ENCODE measurements at places on chromosomes 1 and 21. TPM values are rescaled to one million over a fixed set of nuclear protein-coding genes. Genes with fewer than 3 reads are reported as not detected.

DNA sequence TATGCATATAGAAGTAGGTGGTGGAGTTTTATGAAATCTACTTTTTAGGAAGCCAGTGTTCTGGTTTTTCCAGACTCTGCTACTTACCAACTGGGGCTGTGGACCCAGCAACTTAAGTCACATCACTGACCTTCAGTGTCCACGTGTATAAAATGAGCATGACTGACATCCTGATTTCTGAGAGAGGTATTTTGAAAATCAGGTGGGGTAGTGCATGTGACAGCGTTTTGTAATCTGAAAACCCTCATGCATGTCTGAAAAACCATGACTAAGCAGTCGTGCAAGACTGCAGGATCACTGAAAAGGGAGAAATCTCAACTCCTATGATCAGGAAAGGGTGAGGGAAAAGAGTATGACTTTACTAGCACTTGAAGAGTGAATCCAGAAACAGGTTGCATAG lies 26.1 kb downstream of the CR1L start:
- no peak for DNase-seq

- no peak for DNase-seq
These were observed 37.4 kb upstream of the SLC30A1 start for GRCh38 chr1:211616231-211616964.

- DNase-seq, result no peak
These were observed 251.2 kb downstream of the ZNF326 start for GRCh38 chr1:90246069-90246468.

Gene DNASE2B
- not detected for total RNA-seq

Gene TMEM200B
- 2.8 TPM for total RNA-seq

- no peak for DNase-seq
These were observed 12.8 kb downstream of the PDE9A start for GRCh38 chr21:42666023-42666747.

Gene PLCH2
- total RNA-seq, result 4.2 TPM

DNA sequence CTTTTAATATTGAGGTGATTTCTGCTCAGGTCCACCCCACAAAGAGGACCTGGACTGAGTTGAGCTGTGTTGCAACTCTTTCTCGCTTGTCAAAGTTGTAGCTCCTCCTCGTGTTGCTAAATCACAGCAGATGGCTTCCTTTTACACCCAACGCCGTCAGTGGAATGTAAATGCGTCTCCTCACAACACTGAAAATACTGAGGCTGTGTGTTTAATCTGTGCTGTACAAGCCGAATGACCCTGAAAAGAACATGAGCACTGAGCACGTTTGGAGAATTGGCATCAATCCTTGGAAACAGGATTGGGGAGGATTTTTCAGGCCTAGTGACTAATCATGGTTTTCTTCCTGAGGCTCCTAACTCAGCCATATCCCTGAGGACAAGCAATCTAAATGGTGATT lies 196.0 kb downstream of the CRB1 start:
- no peak for DNase-seq

Gene TFF1
- total RNA-seq, result not detected

DNA sequence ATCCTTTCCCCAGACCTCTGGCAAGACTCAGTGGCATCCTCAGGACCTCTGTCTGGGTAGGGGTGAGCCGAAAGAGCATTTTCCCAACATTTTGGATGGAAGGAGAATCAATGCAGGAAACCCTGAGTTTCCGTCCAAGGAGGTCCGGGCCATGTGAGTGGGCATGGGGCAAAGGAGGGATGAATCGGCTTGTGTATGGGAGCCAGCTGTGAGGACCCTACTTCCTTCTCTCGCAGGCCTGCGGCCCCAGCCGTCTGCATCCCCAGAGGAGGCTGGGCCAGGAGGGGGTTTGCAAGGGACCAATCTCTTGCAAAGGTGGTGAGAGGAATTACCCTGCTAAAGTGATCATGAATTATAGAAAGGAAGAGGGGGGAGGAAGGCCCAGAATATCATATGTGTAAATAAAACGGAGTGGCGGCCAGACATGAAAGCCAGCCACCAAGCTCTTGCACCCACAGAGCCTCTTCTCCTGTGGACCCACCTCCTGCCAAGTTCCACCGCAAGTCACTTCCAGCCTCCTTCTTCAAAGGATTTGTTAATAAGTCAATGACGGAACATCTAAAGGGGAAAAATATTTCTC lies 48.2 kb upstream of the POU3F1 start:
- no peak for DNase-seq

Data from Peyer's patch (tissue), 4 donors.